ENCODE measurements at places on chromosomes 16 and 17.

DNA sequence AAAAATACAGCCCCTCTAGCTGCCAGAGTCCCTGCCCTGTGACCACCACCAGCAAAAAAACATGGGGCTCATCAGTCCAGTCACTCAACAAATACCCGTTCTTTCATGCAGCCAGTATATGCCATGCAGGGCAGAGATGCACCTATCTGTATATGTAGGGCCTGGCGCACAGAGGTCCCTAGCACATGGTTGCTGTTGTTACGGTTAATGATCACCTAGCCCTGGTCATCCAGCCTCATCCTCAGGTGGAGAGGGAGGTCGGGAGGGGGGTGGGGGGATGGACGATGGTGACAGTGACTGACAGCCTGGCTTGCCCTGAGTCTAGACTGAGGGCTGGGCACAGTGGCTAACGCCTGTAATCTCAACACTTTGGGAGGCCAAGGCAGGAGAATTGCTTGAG, 1.5 kb downstream of the SDR42E2 start:
- DNase-seq, result no peak

GRCh38 chr16:49578435-49579024, 204.9 kb downstream of the C16orf78 start:
- no peak for DNase-seq

GRCh38 chr16:67407176-67407787, 9.0 kb downstream of the ZDHHC1 start:
- DNase-seq, result no peak

- no peak for DNase-seq
Observed at GRCh38 chr17:75260641-75261335, 618 bp downstream of the GGA3 start.

- no peak for DNase-seq
Observed at GRCh38 chr16:84740596-84741116, 40.9 kb downstream of the USP10 start.

DNA sequence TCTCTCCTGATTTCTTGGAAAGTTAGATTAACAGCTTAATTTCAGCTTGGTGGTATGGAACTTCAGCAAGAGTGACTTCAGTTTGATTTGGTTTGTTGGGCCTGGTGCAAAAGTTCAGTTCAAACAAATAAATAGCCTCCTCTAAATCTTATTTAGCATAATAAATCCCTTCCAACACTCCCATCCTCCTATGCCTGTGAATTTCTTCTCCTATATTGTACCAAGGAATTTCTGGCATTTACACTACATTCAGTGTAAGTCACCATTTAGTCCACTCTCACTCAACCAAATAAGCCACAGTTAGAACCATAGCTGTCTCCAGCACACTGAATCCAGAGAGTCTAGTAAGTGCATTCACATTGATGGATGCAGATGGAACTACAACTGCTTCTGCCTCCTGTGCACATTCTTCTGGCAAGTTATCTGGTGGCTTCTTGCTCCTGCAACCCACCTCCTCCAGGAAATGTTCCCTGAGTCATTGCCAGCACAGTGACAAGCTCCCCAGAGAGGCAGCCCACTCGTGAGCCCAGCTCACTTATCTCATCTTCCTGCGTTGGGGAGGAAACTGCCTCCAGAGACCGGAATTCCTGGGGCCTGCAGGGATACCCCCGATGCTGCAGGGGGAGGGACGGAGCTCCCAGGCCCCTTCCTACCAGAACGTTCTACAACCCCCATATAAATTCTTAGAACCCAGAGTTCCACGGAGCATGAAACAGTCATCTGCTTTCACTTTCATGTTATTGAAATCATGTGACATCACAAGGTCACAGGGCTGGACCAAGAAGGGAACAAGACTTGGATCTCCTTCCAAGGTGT, 318.3 kb downstream of the PHKB start:
- no peak for DNase-seq

- peak; percentile 47 for DNase-seq
Observed at GRCh38 chr16:88558457-88559442, 11.5 kb upstream of the ZC3H18 start.

DNA sequence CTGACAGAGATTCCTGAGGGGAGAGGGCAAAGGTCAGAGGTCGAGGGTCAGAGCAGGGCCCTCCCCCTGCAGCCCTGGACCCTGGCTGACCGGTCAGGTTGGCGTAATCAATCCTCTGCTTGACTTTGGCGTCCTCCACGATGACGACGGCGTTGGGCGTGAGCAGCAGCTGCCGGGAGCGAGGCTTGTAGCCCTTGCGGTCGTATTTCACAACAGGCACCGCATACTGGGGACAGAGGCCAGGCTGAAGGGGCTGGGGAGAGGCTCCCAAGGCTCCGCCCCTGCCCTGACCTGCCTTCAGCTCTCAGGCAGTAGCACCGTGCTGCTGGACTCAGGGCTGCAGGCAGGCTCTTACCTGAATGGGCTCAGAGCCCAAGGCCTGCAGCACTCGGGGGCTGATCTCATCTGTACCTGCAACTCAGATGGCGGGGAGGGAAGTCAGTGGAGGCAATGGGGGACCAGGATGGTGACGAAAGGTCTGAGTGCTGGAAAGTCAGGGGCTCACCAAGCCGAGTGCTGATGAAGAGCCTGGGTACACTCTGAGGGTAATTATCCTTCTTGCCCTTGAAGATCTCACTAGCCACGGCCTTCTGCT, 12.0 kb upstream of the CRK start:
- DNase-seq, result peak; percentile 44

DNA sequence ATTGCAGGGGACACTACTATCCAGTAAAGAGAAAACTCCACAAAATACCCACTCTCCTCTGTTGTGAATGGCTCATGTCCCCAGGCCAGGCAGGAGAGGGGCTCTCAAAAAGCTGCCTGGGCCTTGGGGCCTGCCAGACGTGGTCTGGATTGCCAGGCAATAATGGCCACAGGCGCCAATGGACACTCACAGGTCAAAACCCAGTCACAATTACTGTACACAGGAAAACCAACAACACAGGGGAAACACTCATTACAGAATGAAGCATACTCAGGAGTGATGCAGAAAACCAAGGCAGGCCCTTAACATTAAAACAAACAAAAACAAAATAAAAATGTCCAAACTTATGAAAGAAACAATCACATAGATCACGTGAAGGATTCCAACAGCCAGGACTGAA, 35.1 kb upstream of the SREBF1 start:
- no peak for DNase-seq

DNA sequence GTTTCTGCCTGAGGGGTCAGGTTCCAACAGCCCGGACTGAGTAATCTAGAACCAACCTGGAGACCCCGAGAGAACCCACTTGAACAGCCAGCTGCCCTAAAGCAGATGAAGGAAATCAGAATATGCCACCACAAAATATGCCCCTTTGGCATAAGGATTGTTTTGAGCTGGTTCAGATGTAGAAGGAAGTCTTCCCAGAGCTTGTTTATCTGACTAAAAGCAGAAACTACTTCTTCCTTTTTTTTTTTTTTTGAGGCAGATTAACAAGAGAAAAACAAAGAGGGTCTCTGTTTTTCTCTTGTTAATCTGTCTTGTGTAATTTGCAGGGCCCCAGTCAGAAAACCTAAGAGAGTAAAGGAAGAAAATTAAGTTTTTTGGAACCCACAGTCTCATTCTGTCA, 53.0 kb downstream of the PECAM1 start:
- DNase-seq, result no peak

DNA sequence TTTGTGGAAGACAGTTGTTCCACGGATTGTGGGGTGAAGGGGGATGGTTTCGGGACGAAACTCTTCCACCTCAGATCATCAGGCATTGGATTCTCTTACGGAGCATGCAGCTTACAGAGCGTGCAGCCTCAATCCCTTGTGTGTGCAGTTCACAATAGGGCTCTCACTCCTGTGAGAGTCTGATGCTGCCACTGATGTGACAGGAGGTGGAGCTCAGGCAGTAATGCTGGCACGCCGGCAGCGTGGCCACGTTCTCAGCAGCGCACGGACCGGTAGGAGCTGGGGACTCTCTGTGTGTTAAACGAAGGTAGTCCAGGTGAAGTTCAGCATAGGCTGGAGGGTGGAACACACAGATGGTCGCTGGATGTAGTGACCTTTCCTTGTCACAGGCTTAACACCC, 37.8 kb downstream of the SEC14L1 start:
- no peak for DNase-seq

GRCh38 chr17:34556931-34557330, 22.5 kb upstream of the TMEM132E start:
- DNase-seq, result no peak

DNA sequence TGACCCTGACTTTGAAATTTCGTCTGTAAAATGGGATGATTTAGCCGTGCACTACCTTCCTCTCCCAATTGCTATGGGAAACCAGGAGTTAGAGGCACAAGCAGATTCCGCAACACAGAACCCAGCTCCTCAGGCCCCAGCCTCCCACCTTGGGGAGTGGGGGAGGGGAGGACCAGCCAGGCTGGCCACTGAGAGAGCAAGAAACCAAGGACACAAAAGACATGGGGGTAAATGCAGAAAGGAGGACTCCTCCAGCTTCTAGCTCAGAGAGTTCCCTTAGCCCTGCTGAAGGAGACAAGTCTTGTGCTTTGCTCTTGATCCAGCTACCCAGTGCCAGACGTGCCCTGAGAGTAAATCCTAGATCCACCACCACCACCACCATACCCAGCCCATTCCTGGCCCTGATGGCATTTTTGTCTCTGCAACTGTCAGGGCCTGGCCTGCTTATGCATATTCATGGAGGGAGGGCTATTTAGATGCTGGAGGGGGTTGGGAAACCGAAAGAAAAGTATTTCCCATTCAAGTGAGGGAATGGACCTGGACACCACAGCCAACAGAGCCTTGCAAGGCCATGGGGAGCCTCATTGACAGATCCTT, 25.9 kb downstream of the PITPNM3 start:
- no peak for DNase-seq

DNA sequence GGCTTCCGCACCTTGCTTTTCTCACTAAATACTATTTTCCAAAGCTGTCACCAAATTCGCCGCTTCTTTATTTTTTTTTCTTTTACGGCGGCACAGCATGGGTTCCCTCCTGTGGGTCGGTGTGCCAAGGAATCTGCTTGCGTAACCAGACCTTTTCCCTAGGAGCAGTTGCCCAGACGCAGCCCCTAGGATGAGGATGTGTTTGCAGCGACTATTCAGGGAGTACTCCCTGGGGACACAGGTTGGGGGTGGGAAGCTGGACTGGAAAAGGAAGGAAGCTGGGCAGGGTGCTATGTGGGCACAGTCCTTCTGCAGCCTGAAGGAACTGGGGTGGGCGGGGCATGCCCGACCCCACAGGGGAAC, 49.0 kb upstream of the ZCCHC14 start:
- no peak for DNase-seq

Data from fibroblast of the conjunctiva (primary cell).